NCI-H146 (cell line): ENCODE measurements at places on chromosomes 4 and X.
A peak's percentile ranks its signal among the peaks of the same experiment; 100 is the strongest.

- DNase-seq, result no peak
Observed at GRCh38 chrX:5802391-5802790, 426.3 kb downstream of the NLGN4X start.

DNA sequence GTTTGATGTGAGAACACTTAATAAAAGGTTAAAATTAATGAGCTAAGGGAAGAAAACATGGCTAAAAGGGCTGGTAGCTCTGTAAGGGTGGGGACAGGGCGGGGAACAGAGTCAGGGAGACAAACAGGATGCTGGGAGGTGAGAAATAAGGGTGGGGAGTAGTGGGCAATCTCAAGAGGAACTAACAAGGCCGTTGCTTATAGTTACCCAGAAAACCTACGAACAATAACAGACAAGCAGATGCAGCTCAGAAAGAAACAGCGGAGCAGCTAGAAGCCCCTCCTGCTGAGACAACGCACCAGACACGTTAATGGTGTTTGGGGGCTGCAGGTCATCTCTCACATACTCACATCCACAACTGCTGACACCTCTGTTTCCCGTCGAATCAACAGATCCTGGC, 9.7 kb upstream of the KLF3 start:
- no peak for DNase-seq

DNA sequence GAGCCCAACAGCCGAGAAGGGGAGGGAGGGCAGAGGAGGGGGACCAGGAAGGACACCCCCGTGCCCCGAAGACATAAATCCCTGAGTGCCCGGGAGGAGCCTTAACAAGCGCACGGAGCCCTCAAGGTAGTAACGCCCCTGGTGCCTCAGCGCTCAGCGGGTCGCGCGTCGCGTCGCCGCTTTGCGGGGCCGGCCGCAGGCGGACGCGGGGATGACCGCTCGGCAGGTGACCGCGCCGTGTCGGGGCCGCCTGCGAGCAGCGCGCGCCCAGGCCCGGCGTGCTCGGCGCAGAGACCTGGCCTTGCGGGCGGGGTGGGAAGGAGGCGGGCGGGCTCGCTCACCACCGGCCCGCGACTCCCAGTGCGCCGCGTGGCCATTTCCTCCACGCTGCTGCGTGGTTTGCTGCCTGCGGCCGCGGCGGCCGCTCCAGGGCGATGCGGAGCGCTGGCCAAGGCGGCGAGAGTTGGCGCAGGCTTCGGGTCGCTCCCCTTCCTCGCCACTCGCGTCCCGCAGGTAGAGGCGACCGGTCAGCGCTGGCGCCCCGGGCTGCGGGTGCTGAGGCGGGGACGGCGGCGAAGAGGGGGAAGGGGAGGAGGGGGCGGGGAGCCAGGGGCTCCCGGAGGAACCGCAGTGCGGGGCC, 632 bp downstream of the CCSER1 start:
- DNase-seq, result peak; percentile 3

DNA sequence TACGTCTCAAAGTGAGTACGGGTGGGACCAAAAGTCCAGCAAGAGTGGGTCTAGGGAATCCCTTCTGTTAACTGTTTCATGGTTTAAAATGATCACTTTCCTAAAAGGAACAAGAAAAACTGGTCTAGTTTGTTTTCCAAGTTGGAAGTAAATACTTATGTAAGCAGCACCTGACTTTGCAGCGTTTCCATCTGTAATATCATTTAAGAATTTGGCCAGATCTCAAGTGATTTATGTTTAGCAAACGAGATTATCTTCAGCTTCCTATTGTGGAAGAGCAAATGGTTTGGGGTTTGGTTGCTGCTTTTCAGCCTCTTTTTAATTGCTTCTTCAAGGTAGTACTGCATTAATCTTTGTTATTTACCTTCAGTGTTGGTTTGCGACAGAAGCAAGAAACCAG, 50.4 kb downstream of the FHIP1A start:
- DNase-seq, result no peak

GRCh38 chrX:7223271-7223670, 75.3 kb upstream of the PUDP start:
- DNase-seq, result no peak

DNA sequence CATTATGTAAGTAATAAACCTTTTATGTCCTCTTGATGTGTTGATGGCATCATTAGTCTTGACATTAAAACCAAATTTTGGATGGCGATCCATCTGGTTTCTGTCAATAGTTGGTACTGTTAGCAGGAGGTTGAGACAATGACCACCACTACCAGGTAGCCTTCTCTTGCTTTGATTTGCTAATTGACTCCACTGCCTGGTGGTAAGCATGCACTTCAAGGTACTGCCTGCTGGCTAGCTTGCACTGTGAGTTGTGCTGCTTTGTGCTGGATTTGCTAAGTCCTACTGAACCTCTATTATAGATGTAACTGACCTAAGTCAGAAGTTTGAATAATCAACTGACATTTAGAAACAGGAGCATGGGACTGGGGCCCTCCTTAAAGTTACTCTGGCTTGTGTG, 46.3 kb downstream of the ATP1B4 start:
- DNase-seq, result no peak

DNA sequence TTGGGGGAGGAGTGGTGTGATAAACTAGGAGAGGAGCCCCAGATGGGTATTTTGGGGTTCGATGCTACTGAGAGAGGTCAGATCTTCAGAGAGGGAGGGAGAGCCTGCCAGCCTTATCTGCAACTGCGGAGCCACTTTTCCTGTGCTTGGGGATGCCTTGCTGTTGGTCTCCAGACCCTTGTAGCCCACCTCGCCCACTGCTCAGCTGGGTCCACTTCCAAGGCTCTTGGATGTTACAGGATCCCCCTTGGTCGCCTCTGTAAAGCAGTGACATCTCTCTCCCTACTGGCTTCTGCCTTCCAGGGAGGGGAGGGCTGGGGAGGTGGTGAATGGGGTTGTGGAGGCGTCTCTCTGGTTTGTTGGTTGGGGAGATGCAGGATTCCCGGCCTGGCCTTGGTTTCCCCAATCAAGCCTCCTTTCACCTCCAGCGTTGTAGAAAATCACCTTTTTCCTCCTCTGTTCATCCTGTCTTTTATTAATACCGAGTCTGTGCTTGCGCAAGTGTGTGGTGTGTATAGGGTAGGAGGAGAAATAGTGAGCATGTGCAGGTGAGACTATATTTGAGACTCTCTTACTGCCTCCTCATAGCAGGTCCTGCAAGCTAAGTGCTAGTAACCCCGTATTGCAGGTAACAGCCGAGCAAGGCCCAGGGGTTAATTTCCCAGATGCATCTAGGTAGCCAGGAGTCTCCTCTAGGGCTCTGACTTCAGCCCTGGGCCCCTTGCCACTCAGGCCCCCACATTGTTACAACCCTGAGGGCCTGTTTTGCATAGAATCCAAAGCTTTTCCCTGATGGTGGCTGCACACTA, 337.4 kb downstream of the ARHGAP10 start:
- DNase-seq, result no peak

DNA sequence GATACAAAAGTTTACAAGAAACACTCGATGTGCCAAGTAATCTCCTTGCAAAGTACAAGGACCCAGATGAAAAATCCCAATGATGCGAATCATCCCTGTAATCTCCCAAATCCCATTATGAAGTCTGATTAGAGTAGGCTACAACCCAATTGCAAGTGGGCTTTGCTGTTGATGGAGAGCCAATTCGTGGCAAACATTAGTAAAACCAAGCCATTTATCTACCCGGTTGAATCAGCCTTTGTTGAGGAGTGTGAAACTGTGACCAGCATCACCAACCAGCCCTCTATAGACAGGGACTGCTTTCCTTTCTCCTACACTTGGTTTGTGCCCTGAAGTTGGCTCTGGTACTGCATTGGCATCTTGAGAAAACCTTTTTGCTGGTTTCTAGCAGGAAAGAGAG, 1.2 kb upstream of the PRPS2 start:
- no peak for DNase-seq

DNA sequence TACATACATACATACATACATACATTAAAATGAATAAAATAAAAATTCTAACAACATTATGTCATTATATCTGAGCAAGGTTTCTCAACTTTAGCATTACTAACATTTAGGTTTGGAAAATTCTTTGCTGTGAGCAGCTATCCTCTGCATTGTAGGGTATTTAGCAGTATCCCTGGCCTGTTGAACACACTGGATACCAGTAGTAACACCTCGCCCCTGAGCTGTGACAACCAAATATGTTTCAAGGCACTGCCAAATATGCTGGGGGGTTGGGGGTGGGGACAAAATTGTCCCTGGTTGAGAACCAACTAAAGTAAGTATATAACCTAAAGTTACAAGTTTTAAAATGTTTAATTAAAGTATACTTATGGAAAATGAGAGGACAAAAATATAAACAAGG, 860.9 kb upstream of the FTHL17 start:
- no peak for DNase-seq

DNA sequence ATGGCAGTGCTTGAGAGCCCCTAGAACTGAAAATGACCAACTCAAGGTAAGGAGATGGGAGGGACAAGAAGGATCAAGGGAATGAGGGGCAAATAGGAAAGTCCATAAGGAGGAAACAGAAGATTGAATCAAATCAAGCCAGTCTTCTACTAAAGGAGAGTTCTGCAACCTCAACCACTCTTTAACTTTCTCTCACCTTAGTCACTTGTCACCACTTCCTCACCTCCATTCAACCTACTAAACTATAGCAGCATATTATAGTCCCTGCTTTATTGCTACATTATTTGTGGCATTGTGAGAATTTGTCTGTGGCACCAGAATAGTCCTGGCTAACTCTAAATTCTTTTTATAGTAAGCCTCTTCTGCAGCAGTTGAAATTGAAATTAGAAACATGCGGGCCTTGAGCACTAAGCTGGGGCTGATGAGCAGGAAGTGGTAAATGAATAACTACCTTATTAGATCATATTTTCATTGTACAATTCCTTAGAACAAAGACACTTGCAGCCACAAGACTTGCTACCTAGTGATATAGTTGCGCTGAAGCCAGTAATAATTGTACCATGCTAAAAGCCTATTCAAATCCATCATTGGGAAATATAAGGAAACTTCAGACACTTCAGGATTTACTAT, 336.9 kb downstream of the ZNF674 start:
- no peak for DNase-seq

DNA sequence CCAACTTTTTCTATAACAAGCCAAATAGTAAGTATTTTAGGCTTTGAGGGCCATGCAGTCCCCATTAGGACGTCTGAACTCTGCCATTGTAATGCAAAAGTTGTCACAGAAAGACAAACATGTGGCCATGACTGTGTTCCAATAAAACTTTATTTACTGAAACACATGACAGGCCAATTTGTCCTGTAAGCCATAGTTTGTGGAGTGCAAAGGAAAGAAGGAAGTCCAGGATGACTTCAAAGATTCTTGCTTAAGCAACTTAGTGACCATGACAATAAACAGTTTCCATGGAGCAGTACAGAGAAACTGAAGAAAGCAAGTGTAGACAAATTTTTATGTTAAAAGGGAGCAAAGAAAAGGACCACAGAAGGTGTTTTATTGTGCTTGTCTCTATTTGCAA, 35.0 kb upstream of the MYOZ2 start:
- DNase-seq, result no peak

GRCh38 chr4:24241511-24241910, 342.8 kb downstream of the DHX15 start:
- DNase-seq, result no peak

DNA sequence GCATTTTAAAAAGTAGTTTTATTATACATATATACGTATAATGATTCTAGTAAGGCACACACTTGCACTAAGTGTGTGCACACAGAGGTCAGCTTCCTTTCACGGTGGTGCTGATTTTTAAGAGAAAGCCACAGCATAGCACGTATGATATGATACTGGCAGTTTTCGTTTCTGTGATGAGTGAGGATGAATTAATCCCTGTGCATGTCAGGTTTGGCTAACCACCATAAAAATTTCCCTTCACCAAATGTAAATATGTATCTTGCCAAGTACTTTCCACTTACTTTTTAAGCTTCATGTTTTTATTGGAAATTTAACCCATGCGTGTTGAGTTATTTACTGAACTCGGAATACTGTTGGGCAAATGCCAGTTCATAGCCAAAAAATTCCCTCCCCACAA, 84.6 kb downstream of the SYNPO2 start:
- DNase-seq, result no peak

- peak; percentile 3 for DNase-seq
Observed at GRCh38 chr4:154506253-154506652, 14.7 kb upstream of the DCHS2 start.

GRCh38 chr4:93183576-93183975, 645.0 kb upstream of the ATOH1 start:
- no peak for DNase-seq

- DNase-seq, result peak; percentile 3
Observed at GRCh38 chr4:152398060-152398459, 137.8 kb downstream of the FBXW7 start.

GRCh38 chr4:168386002-168386401, 67.5 kb upstream of the DDX60 start:
- DNase-seq, result no peak

DNA sequence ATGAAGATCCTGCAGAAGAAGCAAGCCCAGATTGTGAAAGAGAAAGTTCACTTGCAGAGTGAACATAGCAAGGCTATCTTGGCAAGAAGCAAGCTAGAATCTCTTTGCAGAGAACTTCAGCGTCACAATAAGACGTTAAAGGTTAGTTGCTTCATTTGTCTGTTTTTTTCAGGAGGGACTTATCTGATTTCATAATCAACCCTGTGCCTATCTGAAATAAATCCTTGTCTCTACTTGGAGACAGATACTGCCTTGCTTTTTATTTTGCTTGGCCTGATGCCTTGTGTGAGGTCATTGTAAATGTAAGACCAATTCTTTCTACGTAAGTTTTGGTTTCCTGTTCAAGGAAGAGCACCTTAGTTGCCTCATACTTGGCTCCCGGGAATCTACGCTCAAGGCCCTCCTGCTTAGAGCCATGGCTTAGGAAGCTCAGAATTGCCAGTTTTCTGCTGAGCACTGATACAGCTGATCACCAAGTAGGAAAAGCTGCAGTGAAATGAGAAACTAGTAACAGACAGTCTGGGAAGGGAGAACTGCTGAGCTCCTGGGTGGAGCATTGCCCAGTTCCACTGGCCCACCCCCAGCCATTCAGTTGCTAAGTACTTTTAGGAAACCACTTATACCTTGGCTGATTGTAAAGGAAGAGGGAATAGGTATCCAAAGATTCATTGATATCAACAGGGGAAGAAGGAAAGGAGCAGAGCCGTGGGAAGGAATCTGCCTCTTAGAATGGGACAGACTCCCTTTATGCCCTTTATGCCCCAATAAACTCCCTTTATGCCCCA, 41.8 kb downstream of the RBBP7 start:
- DNase-seq, result no peak

GRCh38 chr4:68287704-68288392, 42.4 kb upstream of the TMPRSS11B start:
- DNase-seq, result no peak

GRCh38 chr4:37693450-37694190, 7.4 kb upstream of the RELL1 start:
- DNase-seq, result no peak

DNA sequence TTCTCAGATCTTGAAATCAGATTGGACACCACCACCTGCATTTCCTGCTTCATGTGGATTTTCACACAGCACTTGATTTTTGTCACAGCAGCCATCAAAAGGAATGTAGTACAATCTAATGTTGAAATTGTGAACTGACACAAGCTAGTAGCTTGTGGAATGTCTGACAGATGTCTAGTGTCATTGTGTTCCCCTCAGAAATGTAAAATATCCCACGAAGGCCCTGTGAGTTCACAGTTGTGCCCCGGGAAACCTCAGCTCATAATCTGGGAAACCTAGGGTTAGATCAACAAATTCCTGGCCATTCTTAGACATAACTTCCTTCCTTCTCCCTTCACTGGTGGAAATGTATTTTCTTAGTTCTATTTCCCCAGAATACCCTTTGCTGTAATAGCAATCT, 205.7 kb downstream of the AR start:
- no peak for DNase-seq

GRCh38 chrX:154780968-154781367, 18.3 kb downstream of the DKC1 start:
- no peak for DNase-seq
